ENCODE measurements at places on chromosomes 7 and 10.

DNA sequence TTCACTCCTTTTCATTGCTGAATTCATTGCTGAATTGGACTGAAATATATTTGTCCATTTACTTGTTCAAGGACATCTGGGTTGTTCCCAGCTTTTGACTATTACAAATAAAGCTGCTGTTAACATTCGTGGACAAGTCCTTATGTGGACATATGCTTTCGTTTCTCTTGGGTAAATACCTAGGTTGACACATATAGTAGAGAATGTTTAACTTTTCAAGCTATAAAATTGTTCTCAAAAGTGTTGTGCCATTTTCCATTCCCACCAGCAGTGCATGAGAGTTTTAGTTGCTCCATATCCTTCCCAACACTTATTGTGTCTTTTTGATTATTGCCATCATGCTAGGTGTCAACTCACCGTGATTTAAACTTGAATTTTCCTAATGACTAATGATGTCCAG lies 17.5 kb upstream of the CPVL start:
- DNase-seq: no peak

DNA sequence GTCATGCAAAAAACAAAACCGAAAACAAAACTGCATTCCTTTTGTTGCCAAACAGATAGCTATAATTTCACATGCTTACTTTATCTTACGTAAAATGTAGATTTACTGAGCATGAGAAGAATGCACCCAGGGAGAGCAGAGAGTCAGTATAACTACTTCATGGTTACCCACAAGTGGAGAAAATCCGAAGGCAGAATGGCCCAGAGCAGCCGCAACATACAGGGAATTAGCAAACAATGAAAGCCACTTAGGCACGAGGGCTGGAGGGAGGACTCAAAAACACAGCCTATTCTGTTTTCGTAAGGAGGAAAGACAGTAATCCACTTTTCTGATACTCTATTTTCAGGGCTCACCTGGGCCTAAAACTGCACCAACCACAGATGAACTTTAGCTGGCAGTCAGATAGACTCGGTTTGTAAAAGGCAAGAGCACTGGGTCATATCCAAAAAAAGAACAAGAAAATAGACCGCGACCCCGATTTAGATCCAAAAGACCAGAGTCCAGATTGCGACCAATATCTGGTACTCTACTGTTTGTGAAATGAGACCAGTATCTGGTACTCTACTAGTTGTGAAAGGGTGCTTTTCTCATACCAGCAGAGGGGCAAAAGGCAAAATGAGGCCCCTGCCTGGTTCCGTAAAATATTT lies 1.3 kb downstream of the ITPRIP start:
- DNase-seq: no peak

DNA sequence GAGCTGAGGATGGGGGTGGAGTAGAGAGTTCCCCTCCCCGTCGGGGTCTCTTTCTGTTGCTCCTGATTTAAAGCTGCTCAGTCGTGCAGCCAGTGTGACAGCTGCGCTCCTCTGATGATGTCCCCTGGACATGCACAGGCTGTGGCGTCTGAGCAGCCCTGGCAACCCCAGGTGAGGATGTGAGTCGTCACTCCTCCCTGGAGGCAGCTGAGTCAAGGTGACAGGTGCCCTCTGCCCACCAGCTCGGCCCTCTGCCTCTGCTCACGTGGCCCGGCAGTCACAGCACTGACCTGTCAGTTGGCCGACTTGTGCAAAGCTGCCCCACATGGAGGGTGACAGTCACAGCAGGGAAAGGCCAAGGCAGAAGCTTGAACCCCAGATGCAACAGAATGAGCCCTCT lies 33.9 kb downstream of the ANXA8 start:
- no peak for DNase-seq

DNA sequence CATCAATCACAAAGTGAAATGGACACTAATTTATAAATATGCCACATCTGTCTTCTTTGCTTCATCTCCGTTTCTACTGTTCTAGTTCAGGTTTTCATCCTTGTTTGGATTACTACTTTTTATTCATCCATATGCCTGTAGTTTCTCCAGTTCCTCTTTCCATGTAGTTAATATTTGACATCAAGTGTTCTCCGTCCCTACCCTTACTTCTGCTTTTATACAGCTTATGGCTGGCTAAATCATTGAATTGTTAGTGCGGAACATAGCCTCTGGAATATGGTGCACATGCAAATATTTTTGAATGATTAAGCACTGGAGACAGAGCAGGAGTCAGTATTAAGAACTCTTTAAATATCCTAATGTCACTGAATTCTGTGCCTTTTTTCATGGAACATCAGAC lies 230.0 kb upstream of the PPP1R3A start:
- DNase-seq: no peak

GRCh38 chr10:12999849-13000248 lies 1.7 kb downstream of the CCDC3 start:
- DNase-seq: no peak

Data from bronchial epithelial cell (primary cell).